K562 (cell line): ENCODE measurements at places on chromosomes 1 and 21.

DNA sequence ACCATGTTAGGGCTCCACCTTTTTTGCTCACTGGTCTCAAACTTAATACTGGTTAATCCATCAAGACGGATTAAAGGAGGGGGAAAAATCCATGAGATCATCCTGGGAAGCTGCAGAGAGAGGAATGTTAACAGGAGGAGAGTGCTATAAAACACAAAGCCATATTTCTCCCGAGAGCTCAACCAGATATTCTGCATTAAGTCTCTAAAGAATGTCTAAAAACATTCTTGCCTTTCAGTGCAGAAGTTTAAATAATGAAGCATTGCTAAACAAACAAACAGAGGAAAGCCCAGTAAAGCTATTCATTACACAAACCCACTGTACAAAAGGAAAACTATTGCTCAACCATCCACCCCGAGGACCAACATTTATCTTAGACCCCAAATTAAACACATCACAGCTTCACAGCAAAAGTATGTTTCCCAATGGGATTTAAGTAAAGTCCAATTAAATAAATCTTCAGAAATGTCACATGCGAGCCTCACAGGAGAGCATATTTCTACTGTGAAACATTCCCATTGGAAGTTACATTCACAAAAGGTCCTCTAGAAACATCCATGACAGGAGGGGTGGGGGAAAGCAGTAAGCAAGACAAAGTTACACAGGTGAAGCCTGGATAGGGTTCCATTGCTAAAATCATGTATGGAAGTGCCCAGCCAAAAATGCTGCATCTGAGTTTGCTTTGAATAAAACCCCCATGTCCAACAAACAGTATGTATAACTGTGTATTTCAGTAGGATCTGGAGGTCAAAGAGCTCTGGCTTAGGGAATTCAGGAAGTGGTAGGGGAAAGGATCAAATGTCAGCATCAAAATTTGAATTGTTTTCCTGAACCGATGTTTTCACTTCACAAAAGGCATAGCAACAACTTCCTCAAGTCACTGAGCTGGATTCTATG is 23.3 kb downstream of the DUSP10 start:
- no peak overlapping the region for H3K4me3 ChIP-seq
- DNase-seq: no peak
- H3K27ac ChIP-seq: no peak overlapping the region
- H3K36me3 ChIP-seq: 0 out of 3 replicates have a peak, but pooled peaks cover under 1% of the 10 kb centered on the region
- H3K27me3 ChIP-seq: no peaks in the 10 kb centered on the region

GRCh38 chr1:222242492-222242891 is 305.4 kb downstream of the HHIPL2 start:
- H3K36me3 ChIP-seq: no peaks in the 10 kb centered on the region
- no peak overlapping the region for H3K4me3 ChIP-seq
- H3K27me3 ChIP-seq: no peaks in the 10 kb centered on the region
- peaks cover 6% of the 10 kb centered on the region; the same call in 2 of the 3 replicates for H3K4me1 ChIP-seq
- H3K27ac ChIP-seq: no peak overlapping the region

DNA sequence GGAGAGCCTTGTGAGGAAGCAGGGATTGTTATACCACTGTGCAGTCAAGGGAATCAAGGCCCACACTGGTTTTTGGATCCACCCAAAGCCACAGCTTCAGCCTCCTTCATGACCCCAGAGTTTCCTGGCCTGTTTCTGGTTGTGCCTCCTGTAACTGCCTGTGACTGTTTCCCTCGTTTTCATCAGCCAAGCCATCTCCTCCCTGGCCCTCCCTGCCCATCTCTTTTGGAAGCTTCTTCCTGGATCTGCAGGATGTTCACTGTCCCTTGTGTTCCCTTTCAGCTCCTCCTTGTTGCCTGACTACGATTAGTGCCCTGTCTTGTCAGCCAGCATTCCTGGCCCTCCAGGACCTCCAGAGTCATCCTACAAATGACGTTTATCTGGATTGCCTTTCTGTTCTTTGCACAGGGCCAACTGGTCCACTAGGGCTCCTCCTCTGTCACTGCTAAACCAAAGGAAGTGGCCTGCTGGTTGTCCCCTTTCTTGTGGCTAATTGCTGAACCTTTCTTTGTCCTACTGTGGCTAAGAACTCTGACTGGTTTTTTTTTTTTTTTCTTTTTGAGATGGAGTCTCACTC is 17.9 kb downstream of the SFT2D2 start:
- H3K27ac ChIP-seq: no peak overlapping the region; the same call in 2 of the 3 replicates
- H3K4me3 ChIP-seq: no peak overlapping the region
- H3K4me1 ChIP-seq: peaks cover 5% of the 10 kb centered on the region; the same call in 1 of the 3 replicates
- H3K36me3 ChIP-seq: peaks cover 71% of the 10 kb centered on the region
- H3K27me3 ChIP-seq: no peaks in the 10 kb centered on the region

- DNase-seq: peak; percentile 64
- no peaks in the 10 kb centered on the region for H3K27me3 ChIP-seq
These were observed 1.3 kb downstream of the POGK start for GRCh38 chr1:166840309-166841274.

DNA sequence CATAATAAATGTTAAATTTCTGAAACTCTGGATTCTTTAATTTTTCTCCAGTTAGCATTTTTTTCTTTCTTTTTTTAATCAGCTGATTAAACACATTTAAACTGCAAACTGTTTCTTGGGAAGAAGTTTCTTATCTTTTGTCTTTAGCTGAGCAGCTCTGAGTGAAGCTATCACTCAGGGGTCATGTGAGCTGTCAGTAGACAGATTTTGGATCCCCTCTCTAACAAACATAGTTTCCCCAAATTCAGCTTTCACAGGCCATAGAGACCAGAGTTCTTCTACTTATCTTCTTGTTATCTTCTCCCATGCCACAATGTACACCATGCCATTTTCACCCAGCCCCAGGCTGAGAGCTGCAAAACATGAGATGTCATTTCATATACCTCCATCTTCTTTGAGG is 148.9 kb downstream of the CDC42BPA start:
- no peak overlapping the region for H3K4me3 ChIP-seq
- H3K27ac ChIP-seq: no peak overlapping the region
- DNase-seq: peak; percentile 36

DNA sequence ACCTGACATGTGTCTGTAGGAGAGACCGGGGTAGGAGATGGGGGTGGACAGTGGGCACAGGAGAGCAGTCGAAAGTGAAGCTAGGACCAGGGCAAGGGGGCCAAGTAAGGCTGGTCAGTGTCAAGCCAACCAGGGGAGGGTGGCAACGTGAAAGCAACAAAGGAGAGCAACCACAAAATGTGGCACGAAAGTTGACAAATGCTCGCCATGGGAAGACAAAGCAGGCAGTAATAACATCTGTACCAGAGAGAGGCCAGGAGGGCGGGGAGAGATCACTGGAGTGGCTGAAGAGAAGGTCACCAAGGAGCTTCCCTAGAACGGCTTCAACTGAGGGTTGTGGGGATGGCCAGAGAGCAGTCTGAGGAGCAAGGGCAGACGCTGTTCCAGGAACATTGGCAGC is 17.0 kb downstream of the QSOX1 start:
- DNase-seq: no peak
- no peak overlapping the region for H3K27ac ChIP-seq
- no peaks in the 10 kb centered on the region for H3K27me3 ChIP-seq
- no peak overlapping the region for H3K4me3 ChIP-seq
- H3K4me1 ChIP-seq: peaks cover 10% of the 10 kb centered on the region; the same call in 2 of the 3 replicates
- peaks cover 17% of the 10 kb centered on the region; the same call in 1 of the 3 replicates for H3K36me3 ChIP-seq

- H3K27me3 ChIP-seq: no peaks in the 10 kb centered on the region
- no peak overlapping the region for H3K4me3 ChIP-seq
- peaks cover 21% of the 10 kb centered on the region for H3K4me1 ChIP-seq
- H3K36me3 ChIP-seq: peaks cover 39% of the 10 kb centered on the region
- DNase-seq: no peak
These were observed 6.1 kb downstream of the HIPK1 start for GRCh38 chr1:113935176-113935575.

GRCh38 chr21:42547001-42547905 is 33.6 kb downstream of the SLC37A1 start:
- peaks cover 60% of the 10 kb centered on the region for H3K4me1 ChIP-seq
- peak overlapping the region; percentile 81 for H3K27ac ChIP-seq
- no peak overlapping the region for H3K4me3 ChIP-seq
- no peaks in the 10 kb centered on the region for H3K27me3 ChIP-seq
- H3K36me3 ChIP-seq: no peaks in the 10 kb centered on the region
